ENCODE measurements at places on chromosomes 2 and 18. TPM values are rescaled to one million over a fixed set of nuclear protein-coding genes. Genes with fewer than 3 reads are reported as not detected.

The IGFBP5 gene
- polyA plus RNA-seq, result 0.15 TPM

The SPEG gene
- 18.8 TPM for polyA plus RNA-seq

The TRIM54 gene
- polyA plus RNA-seq, result not detected

The GNAL gene
- polyA plus RNA-seq, result 30.0 TPM

The RAB27B gene
- 4.2 TPM for polyA plus RNA-seq

The ASXL3 gene
- not detected for polyA plus RNA-seq

The CCDC195 gene
- not detected for polyA plus RNA-seq

The DSG3 gene
- 488 TPM for polyA plus RNA-seq

The CABLES1 gene
- 1.00 TPM for polyA plus RNA-seq

The ANKRD30B gene
- polyA plus RNA-seq, result not detected

The ATOH8 gene
- not detected for polyA plus RNA-seq

The CBLN2 gene
- not detected for polyA plus RNA-seq

The TGFA gene
- polyA plus RNA-seq, result 71.8 TPM

The CDK5R2 gene
- polyA plus RNA-seq, result 0.03 TPM

The TMEM247 gene
- polyA plus RNA-seq, result not detected

The PSME4 gene
- 59.4 TPM for polyA plus RNA-seq

The PPP1R1C gene
- 3.0 TPM for polyA plus RNA-seq

The UNC80 gene
- 0.09 TPM for polyA plus RNA-seq

The SOX11 gene
- not detected for polyA plus RNA-seq

The PCARE gene
- not detected for polyA plus RNA-seq

The FOXI3 gene
- 0.02 TPM for polyA plus RNA-seq

The ORC4 gene
- 31.6 TPM for polyA plus RNA-seq

The RTTN gene
- polyA plus RNA-seq, result 49.8 TPM

The TRIP12 gene
- polyA plus RNA-seq, result 123 TPM

The ANKRD62 gene
- not detected for polyA plus RNA-seq

The GPR155 gene
- 15.7 TPM for polyA plus RNA-seq

The CRYGD gene
- not detected for polyA plus RNA-seq

The TUBA3E gene
- not detected for polyA plus RNA-seq

The MDH1B gene
- 0.91 TPM for polyA plus RNA-seq

The ADAM23 gene
- polyA plus RNA-seq, result 1.3 TPM

The LIMS3 gene
- polyA plus RNA-seq, result 0.05 TPM

The SATB2 gene
- 1.4 TPM for polyA plus RNA-seq

The ELOA2 gene
- polyA plus RNA-seq, result not detected

The PHOSPHO2 gene
- 0.73 TPM for polyA plus RNA-seq

The KCNF1 gene
- polyA plus RNA-seq, result 0.08 TPM

The HOXD11 gene
- polyA plus RNA-seq, result not detected

The IL1B gene
- polyA plus RNA-seq, result 221 TPM

The FEV gene
- polyA plus RNA-seq, result not detected

The IRS1 gene
- polyA plus RNA-seq, result 11.2 TPM

The BCL11A gene
- 5.3 TPM for polyA plus RNA-seq

The UGT1A10 gene
- polyA plus RNA-seq, result 2.4 TPM

The OR6B2 gene
- not detected for polyA plus RNA-seq

The SERPINB11 gene
- not detected for polyA plus RNA-seq

The POTEI gene
- not detected for polyA plus RNA-seq

The GTF3C2 gene
- polyA plus RNA-seq, result 44.7 TPM

The RBKS gene
- 1.8 TPM for polyA plus RNA-seq

The SF3B6 gene
- polyA plus RNA-seq, result 189 TPM

The SNTG2 gene
- polyA plus RNA-seq, result not detected

The ALPI gene
- polyA plus RNA-seq, result not detected

The SLC9A2 gene
- polyA plus RNA-seq, result 0.13 TPM

The GCKR gene
- polyA plus RNA-seq, result 0.30 TPM

The SLC11A1 gene
- polyA plus RNA-seq, result 0.46 TPM

The PSTPIP2 gene
- 15.4 TPM for polyA plus RNA-seq
